ENCODE measurements at places on chromosomes 11 and 22.

GRCh38 chr22:35530700-35531099 is 9.9 kb upstream of the RASD2 start:
- no peak for DNase-seq

DNA sequence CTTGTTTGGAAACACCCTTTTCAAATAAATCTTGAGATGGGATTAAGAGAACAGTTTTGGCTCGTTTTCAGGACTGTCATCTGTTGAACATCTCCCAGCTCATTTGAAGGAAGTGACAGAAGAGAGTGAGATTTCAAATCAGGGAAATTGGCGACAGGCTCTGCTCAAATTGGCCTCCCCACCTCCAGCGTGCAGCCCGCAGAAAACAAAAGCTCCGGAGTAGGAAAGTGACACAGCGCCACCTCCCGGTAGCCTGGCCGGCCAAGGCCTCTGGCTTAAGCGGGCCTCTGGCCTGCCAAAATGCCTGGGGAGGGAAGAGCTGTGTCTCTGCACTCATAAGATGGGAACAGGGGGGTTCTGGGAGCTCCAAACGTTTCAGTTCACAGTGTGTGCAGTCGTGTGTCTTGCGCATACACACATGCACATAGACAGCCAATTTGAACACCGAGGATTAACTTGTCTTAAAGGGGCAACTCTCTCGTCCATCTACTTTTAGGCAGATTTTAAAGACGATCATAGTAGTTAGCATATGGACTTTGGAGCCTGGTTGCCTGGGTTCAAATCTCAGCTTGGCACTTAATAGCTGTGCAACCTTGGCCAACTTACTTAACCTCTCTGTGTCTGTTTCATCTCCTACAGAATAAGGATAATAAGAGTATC is 132.7 kb upstream of the RCN1 start:
- peak; percentile 85 for DNase-seq

- no peak for DNase-seq
These were observed 37.4 kb downstream of the CD82 start for GRCh38 chr11:44602891-44603310.

DNA sequence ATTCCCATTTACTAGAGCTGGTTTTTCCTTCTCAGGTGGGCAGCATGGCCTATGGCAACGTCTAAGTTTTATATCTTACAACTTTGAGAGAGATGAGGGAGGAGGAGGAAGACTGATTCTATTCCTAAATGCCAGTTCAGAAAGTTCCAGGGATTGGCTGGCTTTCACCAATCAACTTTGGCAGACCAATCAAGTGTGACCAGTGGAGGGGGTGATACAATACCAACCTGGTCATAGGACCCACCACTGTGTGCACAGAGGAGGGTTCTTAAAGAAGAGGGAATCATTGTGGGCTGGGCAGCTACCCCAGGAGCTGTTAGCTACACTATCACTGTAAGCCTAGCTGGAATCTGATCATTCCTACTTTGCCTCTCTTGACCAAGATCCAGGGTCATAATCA is 8.1 kb downstream of the DIXDC1 start:
- DNase-seq = no peak

DNA sequence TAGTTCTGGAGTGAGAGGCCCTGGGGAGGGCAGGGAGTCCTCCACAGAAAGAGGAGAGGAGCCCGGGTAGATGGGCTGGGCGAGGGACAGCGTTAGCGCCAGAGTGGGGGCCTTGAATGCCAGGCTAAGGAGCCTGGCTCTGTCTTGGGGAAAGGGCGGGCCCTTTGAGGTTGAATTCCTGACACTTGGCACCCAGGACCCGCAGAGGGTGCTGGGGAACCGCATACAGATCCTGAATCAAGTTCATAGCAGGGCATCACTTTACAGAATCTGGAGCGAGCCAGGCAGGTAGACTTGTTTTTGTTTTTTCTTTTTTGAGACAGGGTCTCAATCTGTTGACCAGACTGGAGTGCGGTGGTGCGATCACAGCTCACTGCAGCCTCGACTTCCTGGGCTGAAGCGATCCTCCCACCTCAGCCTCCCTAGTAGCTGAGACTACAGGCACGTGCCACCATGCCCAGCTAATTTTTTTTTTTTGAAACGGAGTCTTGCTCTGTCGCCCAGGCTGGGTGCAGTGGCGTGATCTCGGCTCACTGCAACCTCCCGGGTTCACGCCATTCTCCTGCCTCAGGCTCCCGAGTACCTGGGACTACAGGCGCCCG is 6.1 kb downstream of the CARNS1 start:
- DNase-seq = no peak

- DNase-seq = no peak
These were observed 34.6 kb downstream of the LIMK2 start for GRCh38 chr22:31246687-31247086.

GRCh38 chr11:68337399-68337835 is 25.0 kb downstream of the LRP5 start:
- DNase-seq = no peak

DNA sequence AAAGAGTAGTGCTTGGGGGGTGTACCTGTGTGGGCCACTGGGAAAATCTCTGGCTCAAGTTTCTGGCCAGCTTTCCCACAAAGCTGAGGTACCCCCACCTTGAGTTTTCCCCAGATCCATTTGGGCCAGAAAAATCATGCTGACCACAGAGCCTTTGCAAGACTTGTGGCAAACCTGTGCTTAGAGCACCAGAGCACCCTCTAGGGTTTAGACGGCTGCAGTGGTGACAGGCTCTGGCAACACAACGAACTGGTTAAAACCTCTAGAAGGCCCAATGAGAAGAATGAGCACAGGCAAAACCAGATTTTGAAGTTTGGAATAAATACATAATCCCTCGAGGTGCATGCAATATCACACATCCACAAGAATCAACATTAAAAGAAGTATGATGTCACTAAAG is 290.7 kb upstream of the FOLH1 start:
- no peak for DNase-seq

DNA sequence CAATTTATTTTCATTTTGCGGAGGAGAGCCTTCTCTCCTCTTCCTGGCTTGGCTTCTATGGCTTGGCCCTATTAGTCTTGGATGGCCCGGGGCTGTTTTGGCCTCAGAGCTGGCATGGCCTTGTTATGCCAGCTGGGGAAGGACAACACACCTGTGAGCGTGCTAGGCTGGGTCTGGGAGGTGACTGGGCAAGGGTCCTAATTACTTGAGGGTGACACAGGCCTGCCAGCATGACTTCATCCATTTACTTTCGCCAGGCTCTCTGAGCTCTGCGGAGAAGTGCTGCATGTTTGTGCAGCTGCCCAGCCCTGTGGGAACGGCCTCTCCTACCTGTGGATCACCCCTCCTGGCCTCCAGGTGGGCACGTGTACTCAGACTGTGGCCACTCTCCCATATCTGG is 153.6 kb downstream of the SNX19 start:
- no peak for DNase-seq

DNA sequence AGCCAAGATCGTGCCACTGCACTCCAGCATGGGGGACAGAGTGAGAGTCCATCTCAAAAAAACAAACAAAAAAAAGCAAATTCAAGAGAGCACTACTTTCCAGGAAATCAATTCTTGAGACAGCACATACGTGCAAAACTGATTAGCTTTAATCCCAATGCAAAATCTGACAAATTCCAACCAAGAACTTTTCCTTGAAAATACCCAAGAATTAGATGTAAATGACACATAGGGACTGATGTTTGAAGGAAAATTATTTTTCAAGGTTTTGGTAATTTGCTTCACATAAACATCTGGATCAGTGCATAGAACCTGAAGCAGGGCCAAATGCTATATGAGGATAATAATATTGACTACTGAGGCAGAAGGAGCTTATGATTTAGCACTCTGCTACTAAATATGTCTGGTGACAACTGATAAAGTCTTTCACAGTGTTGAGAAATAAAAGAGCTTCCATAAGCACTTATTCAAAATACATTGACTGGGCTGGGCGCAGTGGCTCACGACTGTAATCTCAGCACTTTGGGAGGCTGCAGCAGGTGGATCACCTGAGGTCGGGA is 8.8 kb downstream of the MAJIN start:
- no peak for DNase-seq

GRCh38 chr22:42039271-42039670 is 31.3 kb downstream of the NAGA start:
- DNase-seq = no peak

DNA sequence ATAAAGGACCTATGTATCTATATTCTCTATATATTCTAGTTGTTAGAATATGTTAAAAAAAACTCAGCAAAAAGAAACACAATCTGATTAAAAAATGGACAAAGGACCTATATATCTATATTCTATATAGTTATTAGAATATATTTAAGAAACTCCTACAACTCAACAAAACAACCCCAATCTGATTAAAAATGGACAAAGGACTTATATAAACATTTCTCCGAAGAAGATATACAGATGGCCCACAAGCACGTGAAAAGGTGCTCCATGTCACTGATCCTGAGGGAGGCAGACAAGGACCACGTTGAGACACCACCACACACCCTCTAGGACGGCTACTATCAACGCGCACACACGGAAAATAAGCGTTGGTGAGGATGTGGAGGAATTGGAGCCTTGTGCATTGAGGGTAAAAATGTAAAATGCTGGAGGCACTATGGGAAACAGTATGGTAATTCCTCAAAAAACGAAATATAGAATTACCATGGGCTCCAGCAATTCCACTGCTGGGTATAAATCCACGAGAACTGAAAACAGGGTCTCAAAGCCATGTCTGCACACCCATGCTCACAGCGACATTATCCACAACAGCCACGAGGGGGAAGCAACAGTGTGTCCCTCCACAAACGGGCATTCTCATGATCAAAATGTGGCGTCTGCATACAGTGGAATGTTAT is 22.7 kb downstream of the YPEL1 start:
- DNase-seq = peak; percentile 48

GRCh38 chr11:110031171-110031570 is 62.0 kb upstream of the ZC3H12C start:
- DNase-seq = no peak

DNA sequence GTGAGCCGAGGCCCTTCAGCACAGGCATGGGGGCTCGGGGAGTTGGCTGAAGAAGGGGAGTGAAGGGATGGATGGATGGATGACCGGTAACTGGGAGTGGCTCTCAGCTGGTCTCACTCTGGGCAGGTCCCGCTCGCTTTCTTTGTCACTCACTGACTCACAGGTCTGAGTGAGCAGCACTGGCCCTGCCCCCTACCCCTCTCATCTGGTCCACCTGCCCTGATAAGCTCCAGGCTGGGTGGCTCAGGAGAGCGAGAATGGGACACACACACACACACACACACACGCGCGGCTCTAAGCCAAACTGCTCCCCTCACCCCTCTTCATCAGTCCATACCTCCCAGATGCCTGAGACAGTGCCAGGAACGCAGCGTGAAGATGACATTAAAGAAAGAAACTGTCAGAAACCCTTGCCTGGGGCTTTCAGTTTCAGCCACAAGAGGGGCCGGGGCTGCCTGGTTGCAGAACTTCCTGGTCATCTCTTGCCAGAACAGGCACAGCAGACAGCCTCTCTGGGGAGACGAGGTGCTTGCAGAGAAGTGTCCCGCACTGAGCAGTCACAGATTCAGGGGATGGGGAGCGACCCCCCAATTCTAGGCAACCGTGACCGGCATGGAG is 16.5 kb upstream of the SHISAL1 start:
- no peak for DNase-seq
